HS-27A (cell line): ENCODE measurements at places on chromosomes 11 and 22.

- no peak for DNase-seq
Observed at GRCh38 chr11:66559866-66560676, 8.3 kb downstream of the CTSF start.

GRCh38 chr22:38608992-38609750 lies 39.2 kb upstream of the DMC1 start:
- DNase-seq, result no peak

DNA sequence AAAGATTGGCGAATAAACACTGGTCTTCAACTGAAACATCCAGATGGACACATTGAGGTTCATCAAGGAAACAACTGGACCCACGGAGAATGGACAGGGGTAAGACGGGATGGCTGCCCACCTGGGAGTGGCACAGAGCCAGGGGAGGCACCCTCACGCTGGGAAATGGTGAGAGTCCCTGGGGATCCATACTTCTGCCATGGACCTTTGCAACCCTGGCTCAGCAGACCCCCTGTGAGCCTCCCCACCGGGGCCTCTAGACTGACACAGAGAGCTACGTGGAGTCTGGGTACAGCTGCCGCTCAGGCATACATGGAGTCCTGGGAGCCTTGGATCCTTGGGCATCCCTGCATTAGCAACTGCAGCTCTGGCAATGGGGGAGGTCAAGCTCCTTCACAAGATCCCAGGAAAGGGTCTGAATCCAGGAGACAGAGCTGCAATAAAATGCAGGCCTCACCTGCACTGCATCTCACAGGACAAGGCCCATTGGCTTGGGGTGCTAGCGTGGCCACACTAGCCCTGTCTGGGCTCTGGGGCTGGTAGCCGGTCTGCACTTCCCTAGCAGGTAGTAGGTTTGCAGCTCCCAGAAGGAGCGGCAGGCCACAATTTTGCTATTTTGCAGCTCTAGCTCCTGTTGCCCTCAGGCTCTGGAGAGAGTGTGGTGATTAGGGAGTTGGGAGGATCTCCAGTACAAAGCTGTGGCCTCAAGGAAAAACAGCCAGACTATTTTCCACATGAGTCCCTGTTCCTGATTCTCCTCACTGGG lies 496.4 kb upstream of the LRRC4C start:
- DNase-seq, result no peak

GRCh38 chr11:86579406-86579731 lies 93.0 kb downstream of the ME3 start:
- DNase-seq, result no peak

GRCh38 chr11:2525166-2525861 lies 80.5 kb downstream of the KCNQ1 start:
- DNase-seq, result no peak

DNA sequence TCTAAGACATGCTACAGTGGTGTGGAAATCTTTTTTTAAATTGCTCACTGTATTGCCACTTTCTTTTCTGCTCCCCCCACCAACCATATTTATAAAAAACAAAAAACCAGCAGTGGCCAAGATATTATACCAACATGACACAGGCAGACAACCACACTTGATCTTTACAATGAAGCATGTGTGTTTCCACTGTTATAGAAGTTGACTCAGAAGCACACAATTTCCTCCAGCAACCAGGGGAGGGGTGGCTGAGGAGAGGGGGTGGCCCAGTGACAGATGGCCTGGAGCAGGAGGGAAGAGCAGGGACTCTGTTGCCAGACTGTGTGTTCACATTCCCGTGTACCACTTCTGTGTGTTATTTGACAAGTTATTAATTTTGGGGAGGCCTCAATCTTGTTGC lies 14.8 kb downstream of the CD59 start:
- no peak for DNase-seq

GRCh38 chr11:105153392-105153791 lies 13.8 kb upstream of the CARD18 start:
- no peak for DNase-seq

DNA sequence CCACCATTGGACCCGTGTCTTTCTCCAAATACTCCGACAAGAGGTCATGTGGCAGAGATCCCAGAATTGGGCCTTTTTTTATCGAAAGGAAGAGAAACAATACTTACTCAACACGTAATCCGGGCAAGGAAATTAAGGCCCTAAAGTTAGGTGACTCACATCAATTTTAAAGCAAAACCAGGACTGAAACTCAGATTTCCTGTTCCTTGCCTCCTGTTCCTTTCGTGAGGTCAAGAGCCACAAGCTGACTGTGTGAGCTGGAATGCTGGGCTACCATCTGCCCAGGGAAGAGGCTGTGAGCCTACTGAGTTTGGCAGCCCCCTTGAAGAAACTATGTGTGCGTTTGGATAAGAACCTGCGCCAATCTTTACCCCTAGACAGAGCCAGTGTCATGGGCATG lies 27.1 kb upstream of the MRGPRX2 start:
- DNase-seq, result peak; percentile 59

- DNase-seq, result no peak
Observed at GRCh38 chr22:49429066-49429465, 398.6 kb downstream of the BRD1 start.

- DNase-seq, result no peak
Observed at GRCh38 chr11:107821199-107821927, 37.2 kb downstream of the SLC35F2 start.

DNA sequence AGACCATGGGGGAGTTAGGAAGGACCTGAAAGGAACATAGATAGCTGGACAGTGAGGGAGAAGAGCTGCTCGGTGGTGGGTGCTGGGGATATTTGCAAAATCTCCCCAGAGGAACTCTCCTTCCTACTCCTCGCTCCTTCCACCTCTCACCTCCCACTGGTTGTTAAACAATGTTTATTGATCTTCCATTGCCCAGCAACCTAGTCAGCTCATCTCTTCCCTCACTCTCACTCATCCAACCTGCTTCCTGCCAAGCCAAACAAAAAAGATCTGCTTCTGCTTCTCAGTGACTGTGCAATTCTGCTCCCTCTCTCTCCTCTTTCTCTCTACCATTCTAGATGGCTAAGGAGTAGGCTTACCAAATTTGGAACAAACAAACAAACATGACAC lies 115.0 kb downstream of the SLC1A2 start:
- no peak for DNase-seq

DNA sequence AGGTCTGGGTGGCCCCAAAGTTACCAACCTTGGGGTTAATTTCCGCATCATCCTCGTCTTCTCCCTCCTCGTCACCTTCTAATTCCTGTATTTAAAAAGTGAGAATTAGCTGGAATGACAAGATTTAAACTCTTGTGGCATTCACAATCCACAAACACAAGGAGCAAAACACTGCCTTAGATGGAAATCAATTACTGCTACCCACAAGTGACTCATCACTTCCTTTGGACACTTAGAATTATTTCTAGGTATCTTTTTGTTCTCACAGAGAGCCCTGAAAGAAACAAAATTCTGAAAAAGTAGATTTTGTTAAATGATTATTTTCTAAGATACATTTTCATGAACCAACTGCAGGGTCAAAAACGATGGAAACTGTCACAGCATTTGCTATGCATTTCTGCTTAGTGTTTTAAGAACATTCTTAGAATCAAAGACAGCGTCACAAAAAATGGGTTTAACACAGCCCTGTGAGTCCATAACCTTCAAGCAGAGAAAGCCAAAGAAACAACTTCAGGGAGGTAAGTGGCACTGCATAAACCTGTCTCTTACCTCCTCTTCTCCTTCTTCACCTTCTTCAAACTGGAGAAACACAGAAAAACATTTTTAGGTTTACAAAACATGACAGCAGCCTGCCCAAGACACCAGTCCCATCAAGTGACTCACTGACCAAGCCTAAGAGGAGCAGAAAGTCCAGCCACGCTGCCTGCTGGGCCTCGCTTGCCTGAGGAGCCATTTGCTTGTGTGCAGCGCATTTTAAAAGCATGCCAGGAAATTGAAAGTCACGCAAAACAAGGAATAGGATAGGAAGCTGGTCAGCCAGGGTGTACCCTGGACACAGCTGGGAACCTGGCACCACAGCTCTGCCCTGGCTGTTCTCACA lies 22.3 kb upstream of the PHLDA2 start:
- no peak for DNase-seq

DNA sequence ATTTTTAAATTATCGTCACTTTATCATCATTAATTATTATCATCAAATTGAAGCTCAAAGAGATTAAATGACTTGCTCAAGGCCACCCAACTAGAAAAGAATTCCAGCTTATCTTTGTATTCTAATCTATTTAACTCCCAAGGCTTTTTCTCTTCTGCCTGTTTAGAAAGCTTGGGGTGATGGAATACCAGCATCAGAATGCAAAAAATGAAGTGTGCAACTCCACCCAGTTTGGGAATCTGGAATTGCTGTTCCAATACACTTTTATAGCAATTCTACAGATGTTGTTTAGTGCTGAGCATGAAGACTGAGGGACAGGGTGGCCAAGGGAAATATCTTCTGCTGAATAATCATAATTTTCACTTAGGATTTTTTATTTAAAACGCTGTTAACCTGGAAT lies 97.2 kb upstream of the FIBIN start:
- DNase-seq, result peak; percentile 9

DNA sequence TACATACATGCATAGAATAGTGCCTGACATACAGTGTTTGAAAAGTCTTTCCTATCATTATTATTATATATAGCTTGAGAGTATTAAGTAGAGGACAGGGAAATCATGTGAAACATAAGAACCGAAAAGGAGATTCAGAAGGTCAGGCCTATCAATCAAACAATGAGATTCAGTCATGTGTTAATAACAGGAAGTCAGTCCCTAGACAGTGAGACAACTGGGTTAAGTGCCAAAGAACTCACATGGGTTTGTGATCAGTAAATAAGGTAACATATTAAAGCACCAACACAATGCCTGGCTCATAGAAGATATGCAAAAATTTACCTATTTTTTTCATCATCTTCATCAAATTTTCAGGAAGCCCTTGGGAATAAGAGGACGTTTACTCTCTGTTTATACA lies 174.3 kb upstream of the FAT3 start:
- no peak for DNase-seq

DNA sequence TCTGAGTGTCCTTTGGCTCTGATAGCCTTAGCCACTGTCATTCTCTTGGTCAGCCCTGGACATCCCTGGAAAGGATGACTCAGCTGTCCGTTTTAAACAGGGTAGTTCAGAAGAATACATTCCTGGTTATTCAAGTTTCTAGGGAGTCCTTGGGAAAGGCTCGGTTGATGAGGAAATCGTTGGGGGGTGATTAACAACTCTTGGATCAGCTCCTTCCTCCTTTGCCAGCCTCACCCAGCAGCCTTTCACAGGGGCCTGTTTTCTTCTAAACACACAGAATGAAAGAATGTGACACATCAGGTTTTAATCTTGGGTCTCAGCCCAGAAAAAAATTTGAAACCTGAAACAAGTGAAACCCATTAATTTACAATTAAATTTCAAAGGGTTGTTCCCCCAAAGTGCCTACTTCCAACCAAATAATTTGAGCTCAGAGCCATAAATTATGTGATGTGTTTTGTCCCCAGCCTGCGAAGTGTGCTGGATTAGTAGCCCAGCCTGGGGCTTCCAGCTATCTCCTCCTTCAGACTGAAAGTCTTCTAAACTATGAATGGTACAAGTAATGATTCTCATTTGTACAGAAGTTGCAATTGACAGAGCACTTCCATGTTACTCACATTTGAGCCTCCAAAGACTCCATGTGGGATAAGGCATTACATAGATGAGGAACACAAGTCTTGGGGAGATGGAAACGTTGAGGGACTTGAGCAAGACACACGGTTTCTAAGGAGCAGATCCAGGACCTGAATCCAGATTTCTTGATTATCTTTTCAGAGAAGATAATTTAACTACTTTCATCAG lies 19.3 kb upstream of the MRGPRX2 start:
- peak; percentile 48 for DNase-seq

GRCh38 chr22:41397143-41397811 lies 15.5 kb downstream of the TEF start:
- no peak for DNase-seq

- no peak for DNase-seq
Observed at GRCh38 chr22:19891317-19892256, 36.9 kb upstream of the GNB1L start.

- no peak for DNase-seq
Observed at GRCh38 chr11:131748151-131749050, 378.0 kb downstream of the NTM start.

DNA sequence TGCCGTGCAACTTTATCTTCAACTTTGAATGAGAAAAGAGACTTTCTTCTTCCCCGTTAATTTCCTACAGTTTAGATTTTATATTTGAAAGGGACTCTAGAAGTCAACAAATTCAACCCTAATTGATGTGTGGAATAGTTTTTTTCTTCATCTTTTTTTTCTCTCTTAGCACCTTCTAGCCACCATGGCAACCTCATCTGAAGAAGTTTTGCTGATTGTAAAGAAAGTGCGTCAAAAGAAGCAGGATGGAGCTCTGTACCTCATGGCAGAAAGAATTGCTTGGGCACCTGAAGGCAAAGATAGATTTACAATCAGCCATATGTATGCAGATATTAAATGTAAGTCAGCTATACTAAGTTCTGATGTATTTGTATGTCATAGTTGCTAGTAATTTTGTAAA lies 10.5 kb downstream of the GTF2H1 start:
- no peak for DNase-seq

- no peak for DNase-seq
Observed at GRCh38 chr11:9568854-9569587, 4.4 kb upstream of the WEE1 start.

DNA sequence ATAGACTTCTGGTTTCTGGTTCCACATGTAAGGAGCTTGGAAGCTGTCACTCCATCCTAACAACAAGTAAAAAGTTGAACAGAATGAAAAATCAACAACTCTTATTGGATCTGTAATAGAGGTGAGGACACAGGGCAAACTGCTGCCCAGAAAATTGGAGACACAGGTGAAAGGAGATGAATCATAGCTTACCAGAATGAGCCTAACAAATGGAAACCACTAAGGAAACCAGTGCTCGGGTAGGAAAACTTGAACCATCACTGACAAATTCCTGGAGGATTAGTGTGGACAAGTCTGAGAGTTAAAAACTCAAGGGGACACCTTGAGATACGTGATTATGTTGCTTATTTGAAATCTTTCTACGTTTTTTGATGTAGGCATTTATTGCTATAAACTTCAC lies 52.1 kb downstream of the GDPD4 start:
- DNase-seq, result no peak

DNA sequence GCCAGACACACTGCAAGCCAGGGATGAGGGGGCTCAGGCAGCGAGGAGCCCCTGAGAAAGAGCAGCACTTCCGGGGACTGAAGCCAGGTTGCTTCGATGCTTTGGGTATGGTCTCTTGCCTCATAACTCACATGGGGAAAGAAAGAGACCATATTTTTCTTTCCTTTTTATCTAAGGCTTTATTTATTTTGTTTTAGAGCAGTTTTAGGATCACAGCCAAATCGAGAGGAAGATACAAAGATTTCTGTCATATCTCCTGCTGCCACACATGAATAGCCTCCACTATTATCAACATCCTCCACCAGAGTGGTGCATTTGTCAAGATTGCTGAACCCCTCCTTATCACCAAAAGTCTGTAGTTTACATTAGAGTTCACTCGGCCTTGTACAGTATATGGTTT lies 24.3 kb upstream of the ADSL start:
- DNase-seq, result no peak

- DNase-seq, result no peak
Observed at GRCh38 chr22:49090061-49090852, 737.4 kb downstream of the BRD1 start.

GRCh38 chr11:82823647-82824619 lies 76.3 kb downstream of the PRCP start:
- no peak for DNase-seq
